ENCODE measurements at places on chromosomes 2 and 18.

GRCh38 chr2:211103989-211104388 is 547.6 kb downstream of the CPS1 start:
- no peak for DNase-seq

- no peak for DNase-seq
Measured at GRCh38 chr2:223647258-223647952, 45.2 kb upstream of the SCG2 start.

DNA sequence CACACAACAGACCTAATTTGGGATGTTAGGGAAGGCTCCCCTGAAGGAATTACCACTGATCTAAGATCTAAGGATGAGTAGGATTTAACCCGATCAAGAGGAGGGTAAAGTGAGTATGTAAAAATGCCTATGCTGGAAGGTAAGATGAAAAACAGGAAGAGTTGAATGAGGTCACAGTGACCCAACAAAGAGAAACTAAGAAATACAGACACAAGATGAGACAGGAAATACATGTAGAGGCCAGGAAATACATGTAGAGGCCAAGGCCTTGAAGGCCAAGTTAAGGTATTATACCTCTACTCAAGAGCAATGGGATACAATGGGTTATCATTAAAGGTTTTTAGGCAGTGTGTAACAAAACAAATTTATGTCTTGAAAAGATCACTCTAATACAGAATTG is 131.6 kb upstream of the TANK start:
- no peak for DNase-seq

- peak; percentile 8 for DNase-seq
Measured at GRCh38 chr2:183164650-183165015, 40.4 kb downstream of the NUP35 start.

DNA sequence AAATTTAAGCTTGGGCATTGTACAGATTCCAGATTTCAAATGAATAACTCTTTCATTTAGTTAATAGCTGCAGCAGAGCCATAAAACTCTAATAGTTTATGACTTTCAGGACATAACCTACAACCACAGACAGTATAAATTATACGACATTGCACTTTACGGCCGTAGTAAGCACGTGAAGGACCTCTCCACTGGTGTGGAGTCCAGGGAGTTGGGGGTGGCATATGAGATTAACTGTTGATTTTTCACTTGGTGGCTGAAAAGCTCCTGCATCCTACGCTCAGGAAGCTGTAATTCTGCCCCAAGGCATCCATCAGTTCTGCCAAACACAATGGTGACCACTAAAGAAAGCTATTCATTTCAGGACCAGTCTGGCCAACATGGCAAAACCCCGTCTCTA is 376.2 kb downstream of the SOX11 start:
- no peak for DNase-seq

DNA sequence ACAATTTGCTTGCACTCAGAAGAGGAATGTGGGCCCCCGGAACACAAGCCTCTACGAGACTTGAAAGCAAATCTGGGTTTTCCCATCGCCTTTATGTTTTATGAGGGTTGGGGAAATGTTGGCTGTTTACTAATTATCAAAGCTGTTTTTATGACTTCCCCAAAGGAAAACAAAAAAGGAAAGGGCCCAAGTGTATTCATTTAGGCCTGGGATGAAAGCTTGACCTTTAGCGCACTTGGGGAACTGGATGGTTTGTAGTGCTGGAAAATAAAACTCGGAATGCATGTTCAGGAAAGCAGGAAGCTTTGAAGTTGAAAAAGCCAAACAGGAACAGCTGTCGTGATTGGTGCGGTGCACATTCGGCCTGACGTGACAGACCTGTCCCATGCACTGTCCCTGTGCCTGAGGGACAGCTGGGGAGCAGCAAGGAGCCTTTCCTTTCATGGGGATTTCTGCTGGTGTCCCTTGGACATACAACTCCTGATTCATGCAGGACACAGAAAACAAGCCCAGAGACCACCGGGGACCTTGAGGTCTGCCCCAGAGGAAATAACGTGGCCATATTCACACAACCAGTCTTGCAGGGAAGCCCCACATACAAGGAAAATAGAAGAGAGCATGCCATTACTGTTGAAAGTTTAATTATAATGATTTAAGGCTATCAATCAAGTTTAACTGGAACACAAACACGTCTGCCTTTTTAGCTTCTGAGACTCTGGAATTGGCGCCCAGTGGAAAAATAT is 169.7 kb upstream of the APCDD1 start:
- no peak for DNase-seq

- no peak for DNase-seq
Measured at GRCh38 chr2:85939131-85939530, 50.3 kb upstream of the ST3GAL5 start.

DNA sequence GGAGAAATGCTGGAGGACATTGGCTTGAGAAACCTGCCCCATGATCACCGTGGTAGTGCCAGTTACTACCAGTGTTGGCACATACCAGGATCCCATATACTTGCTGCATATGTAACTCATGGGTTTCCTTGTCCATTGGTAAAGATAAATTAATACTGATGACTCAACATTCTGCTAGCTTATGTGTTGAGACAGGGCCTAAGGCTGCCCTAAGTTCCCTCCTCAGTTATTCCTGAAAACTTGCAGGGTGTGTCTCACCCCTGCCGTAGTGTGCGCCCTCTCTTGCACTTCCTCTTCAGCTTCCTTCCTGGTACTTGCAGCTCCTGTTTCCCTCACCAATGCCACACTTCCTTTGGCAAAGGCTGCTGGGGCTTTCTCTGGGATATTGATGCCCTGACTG is 4.3 kb upstream of the INO80C start:
- no peak for DNase-seq

DNA sequence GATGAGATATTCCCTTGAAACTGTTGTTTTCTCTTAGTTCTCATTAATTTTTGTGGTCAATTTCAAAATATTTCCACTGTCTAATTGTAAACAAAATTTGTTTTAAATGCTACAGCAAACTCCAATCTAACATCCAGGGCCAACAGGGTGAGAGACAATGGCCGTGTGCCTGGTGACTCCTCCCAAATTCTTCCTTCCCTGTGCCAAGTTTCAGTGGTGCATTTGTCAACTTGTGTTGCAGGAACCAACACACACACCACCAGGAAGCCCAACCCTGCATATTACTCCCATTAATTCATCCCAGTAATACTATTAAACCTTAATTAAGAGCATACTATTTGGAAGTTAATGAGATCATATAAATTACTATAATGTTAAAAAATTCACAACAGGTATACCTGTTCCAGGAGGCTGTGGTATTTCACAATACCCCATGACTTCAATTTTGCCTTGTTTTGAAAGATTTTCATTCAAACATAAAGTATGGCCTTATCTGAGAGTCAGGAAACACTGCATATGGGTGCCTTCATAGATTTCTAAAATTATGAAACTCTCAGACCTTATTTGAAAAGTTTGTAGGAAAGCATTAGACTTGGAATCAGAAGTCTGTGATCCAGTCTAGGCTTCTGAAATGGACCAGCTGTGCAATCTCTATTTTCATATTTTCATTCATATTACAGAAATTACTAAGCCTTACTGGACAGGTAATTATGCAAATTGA is 1.1 kb downstream of the SERPINB2 start:
- no peak for DNase-seq

DNA sequence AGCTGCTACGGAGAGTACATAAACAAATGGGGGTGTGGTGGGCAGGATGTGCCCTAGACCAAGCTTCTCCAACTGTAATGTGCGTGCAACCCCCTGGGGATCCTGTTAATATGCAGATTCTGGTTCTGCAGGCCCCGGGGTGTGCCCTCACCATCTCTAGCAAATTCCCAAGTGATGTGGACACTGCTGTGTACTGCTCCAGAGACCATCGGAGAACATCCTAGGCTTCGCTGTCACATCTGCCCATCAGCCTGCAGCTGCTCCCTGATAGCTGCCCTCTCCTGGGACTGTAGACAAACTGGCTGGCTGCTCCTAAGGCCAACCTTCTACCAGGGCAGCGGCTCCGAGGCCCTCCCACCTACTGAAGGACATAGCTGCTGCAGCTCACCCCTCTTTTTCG is 3.2 kb downstream of the HS1BP3 start:
- DNase-seq: no peak

GRCh38 chr2:221818616-221819320 is 246.7 kb upstream of the EPHA4 start:
- no peak for DNase-seq

DNA sequence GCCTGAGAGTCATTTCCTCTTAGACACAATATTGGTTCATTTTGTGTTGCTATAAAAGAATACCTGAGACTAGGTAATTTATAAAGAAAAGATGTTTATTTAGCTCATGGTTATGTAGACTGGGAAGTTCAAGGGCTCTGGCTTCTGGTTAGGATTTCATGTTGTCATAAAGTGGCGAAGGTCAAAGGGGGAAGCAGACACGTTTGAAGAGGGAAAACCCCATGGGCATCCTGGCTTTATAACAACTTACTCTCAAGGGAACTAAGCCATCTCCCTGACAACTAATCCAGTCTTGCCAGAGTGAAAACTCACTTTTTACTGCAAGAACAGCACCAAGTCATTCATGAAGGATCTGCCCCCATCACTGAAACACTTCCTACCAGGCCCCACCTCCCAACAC is 89.7 kb upstream of the RNF152 start:
- no peak for DNase-seq

DNA sequence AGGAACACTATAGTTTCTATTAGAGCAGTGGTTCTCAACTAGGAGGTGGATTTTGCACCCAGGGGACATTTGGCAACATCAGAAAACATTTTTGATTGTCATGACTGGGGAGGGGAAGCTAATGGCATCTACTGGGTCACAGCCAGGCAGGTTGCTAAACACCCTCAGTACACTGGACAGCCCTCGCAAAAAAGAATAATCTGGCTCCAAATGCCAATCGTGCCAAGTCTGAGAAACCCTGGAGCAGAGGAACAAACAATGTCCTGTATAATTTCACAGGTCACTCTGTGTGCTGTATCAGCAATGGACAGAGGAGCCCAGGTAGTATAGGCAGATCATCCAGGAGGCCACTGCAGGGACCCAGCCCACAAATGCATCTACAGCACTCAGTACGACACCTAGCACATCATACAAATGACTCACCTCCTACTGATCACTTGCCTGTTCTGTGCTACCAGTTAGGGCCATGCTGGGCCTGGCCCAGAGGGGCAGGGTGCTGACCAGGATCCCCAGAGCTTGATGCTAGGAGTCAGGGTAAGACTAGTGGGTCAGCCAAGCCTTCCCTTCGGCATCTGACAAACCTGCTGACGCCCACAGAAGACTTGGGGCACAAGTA is 37.6 kb downstream of the SFXN5 start:
- DNase-seq: no peak

GRCh38 chr2:65435625-65436168 is 3.3 kb upstream of the SPRED2 start:
- DNase-seq: peak; percentile 92

DNA sequence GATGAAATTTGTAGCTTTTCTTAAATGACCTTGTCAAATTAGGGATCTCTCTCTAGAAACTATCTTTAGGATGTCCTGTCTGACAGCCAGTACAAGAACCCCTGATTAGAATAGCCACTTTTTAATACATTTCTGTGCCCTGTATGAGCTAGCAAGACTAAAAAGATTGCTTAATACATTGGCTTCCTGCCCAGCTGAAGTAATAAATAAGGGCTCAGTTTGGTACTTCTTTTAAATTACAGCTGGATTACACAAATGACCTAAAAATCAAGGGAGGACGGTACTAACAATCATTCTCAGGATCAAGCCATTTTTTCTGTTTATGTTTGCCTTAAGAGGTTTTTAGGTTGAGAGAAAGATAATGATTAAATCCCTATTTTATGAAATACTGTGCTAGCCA is 11.6 kb upstream of the OLA1 start:
- peak; percentile 42 for DNase-seq

- no peak for DNase-seq
Measured at GRCh38 chr2:153963256-153963655, 91.5 kb downstream of the GALNT13 start.

- no peak for DNase-seq
Measured at GRCh38 chr2:45862843-45863242, 211.4 kb downstream of the PRKCE start.

GRCh38 chr2:153536115-153536514 is 57.6 kb upstream of the RPRM start:
- DNase-seq: no peak

All from fibroblast of skin of scalp (primary cell).